NCI-H526 treated with DMSO at 0.1 percent for 48 hours (cell line): ENCODE measurements at places on chromosomes 16 and 17.

- DNase-seq, result no peak
Measured at GRCh38 chr17:17343896-17344506, 40.8 kb downstream of the NT5M start.

DNA sequence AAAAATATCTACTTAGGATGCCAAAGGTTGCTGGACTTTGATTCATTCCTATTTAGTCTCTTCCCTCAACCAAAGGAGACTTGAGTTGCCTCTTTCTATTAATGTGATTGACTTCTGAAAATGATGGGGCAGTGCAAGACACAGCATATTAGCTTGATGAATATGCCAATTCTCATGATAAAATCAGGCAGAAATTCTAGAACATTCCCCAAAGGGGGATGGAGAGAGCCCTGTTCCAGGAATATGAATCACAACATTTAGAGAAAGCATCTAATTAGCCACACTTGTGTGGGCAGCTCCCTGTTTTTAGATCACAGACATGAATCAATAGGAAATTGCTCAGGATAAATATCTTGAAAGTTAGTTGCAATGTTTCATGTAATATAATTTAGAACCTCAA is 584.0 kb upstream of the CDH8 start:
- DNase-seq, result no peak

GRCh38 chr16:48109475-48109874 is 46.3 kb downstream of the ABCC12 start:
- DNase-seq, result no peak

DNA sequence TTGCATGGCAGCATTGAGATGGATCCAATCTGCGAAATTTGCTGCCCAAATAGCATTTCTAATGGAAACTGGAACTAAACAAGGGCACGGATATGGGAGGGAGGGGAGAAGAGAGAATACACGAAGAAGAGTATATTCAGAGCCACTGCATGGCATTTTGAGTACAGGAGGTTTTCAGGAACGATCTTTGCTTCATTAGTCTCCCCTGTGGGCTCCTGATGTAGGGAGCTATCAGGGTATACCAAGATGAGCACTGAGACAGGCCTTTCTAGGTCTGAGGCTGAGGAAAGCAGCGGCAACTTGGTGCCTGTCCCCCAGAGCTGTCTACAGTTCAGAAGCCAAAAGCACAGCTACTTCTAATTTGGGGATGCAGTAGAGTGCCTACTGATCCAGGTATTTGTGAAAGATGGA is 257.7 kb upstream of the PMFBP1 start:
- DNase-seq, result no peak

- no peak for DNase-seq
Measured at GRCh38 chr17:42414704-42415409, 8.2 kb downstream of the CAVIN1 start.

DNA sequence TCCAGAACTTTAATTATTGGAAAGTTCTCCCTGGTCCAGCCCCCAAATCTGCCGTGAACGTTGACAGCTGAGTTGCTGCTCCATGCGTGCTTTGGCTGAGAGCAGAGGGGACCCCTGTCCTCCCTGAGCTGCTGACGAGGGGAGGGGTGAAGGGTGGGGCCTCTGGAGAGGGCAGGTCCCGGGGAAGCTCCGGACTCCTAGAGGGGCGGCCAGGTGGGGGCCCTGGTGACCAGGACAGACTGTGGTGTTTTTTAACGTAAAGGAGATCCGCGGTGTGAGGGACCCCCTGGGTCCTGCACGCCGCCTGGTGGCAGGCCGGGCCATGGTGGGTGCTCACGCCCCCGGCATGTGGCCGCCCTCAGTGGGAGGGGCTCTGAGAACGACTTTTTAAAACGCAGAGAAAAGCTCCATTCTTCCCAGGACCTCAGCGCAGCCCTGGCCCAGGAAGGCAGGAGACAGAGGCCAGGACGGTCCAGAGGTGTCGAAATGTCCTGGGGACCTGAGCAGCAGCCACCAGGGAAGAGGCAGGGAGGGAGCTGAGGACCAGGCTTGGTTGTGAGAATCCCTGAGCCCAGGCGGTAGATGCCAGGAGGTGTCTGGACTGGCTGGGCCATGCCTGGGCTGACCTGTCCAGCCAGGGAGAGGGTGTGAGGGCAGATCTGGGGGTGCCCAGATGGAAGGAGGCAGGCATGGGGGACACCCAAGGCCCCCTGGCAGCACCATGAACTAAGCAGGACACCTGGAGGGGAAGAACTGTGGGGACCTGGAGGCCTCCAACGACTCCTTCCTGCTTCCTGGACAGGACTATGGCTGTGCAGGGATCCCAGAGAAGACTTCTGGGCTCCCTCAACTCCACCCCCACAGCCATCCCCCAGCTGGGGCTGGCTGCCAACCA is at the start of gene MC1R:
Gene MC1R, plus strand, starts transcription at position 410 of the 895 bp plus-strand sequence. Its CDS starts 397 bp downstream, at position 807.
- no peak for DNase-seq

DNA sequence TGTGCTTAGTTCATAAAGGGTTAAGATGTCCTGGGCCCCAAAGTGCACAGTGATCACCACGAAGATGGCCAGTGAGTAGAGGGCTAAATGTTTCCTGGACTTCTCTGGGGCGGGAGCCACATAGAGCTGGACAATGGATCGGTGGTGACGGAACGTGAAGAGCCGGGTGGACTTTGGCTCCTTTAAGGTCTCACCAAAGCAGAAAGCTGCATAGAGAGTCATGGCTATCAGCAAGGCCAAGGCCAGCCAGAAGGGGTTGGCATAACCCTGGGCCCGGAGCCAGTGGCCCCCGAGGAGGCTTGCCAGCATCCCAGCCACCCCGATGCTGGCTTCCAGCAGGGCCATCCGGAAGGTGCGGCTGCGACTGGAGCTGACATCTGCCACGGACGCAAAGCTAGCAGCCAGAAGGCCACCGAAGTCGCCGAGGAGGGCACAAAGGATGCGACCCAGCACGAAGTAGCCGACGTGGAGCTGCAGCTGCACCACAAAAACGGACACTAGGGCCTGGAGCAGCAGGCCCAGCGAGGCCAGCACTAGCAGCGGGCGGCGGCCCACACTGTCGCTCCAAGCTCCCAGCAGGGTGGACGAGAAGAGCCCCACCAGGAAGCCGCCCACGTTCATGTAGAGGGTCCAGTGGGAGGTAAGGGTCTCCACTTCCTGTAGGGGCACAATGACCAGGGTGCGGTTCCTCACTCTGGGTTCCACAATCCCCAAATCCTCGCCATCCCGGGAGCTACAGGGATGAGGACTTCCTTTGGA is 1.0 kb downstream of the SLC46A1 start:
- no peak for DNase-seq

GRCh38 chr17:2171702-2172076 is 116.8 kb downstream of the HIC1 start:
- DNase-seq, result no peak

- no peak for DNase-seq
Measured at GRCh38 chr17:39835038-39835786, 28.9 kb downstream of the IKZF3 start.

- no peak for DNase-seq
Measured at GRCh38 chr16:86497551-86498021, 12.7 kb upstream of the FOXF1 start.

DNA sequence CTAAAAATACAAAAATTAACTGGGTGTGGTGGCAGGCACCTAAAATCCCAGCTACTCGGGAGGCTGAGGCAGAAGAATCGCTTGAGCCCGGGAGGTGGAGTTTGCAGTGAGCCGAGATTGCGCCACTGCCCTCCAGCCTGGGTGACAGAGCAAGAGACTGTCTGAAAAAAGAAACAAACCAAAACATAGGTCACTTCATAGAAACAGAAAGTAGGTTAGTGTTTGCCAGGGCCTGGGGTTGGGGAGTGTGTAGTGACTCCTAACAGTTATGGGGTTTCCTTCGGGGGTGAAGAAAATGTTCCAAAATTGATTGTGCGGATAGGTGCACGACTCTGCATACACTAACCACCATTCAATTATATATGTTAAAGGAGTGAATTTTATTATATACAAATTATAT is 59.2 kb downstream of the ATP2C2 start:
- DNase-seq, result no peak

DNA sequence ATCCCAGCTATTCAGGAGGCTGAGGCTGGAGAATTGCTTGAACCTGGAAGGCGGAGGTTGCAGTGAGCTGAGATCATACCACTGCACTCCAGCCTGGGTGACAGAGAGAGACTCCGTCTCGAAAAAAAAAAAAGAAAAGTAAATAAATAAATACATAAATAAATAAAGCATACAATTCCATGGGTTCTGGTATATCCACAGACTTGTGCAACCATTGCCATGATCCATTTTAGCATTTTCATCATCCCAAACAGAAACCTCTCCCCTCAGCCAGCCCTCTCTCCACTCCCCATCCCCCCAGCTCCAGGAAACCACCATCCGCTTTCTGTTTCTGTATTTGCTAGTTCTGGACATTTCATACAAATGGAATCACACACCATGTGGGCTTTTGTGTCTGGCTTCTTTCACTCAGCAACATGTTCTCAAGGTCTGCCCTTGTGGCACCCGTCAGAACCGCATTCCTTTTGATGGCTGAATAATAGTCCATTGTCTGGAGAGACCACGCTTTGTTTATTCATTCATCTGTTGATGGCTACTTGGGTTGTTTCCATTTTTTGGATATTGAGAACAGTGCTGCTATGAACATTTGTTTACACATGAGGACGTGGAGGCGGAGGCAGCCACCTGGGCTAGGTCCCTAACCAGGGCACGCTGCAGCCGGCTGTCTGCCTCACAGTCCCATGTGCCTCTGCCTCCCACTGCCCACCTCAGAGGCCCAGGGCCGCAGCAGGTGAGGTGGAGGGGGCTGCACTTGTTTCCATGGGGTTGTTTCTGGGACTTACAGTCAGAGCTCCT is 76.2 kb downstream of the NT5M start:
- DNase-seq, result no peak

- no peak for DNase-seq
Measured at GRCh38 chr16:81708266-81709015, 70.7 kb upstream of the PLCG2 start.

GRCh38 chr16:2205104-2205966 is at the start of gene MLST8:
MLST8 (plus strand) TSS chr16:2205454; CDS start chr16:2206086, 632 bp downstream.
- peak; percentile 45 for DNase-seq

DNA sequence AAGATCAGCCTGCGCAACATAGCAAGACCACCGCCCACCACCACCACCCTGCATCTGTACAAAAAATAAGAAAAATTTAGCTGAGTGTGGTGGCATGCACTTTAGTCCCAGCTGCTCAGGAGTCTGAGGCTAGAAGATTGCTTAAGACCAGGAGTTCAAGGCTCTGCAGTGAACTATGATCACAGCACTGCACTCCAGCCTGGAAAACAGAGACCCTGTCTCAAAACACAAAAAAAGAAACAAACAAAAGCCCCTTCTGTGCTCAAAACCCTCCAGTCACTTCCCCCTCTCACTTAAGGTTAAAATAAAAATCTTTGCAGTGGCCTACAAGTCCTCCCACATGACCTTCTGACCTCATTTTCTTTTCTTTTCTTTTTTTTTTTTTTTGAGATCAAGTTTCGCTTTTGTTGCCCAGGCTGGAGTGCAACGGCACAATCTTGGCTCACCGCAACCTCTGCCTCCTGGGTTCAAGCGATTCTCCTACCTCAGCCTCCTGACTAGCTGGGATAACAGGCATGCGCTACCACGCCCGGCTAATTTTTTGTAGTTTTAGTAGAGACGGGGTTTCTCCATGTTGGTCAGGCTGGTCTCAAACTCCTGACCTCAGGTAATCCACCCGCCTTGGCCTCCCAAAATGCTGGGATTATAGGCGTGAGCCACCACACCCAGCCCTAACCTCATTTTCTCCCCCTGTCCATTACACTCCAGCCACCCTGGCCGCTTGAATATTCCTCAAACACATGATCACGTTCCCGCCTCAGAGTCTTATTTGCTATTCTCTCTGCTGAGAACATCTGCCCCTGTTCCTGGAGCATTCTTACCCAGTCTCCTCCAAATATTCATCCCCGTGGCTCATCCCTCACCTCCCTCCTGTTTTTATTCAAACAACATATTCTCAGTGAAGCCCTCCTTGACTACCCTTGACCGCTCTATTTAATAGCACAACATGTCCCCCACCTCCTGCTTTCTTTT is 126.6 kb upstream of the MED13 start:
- DNase-seq, result no peak

DNA sequence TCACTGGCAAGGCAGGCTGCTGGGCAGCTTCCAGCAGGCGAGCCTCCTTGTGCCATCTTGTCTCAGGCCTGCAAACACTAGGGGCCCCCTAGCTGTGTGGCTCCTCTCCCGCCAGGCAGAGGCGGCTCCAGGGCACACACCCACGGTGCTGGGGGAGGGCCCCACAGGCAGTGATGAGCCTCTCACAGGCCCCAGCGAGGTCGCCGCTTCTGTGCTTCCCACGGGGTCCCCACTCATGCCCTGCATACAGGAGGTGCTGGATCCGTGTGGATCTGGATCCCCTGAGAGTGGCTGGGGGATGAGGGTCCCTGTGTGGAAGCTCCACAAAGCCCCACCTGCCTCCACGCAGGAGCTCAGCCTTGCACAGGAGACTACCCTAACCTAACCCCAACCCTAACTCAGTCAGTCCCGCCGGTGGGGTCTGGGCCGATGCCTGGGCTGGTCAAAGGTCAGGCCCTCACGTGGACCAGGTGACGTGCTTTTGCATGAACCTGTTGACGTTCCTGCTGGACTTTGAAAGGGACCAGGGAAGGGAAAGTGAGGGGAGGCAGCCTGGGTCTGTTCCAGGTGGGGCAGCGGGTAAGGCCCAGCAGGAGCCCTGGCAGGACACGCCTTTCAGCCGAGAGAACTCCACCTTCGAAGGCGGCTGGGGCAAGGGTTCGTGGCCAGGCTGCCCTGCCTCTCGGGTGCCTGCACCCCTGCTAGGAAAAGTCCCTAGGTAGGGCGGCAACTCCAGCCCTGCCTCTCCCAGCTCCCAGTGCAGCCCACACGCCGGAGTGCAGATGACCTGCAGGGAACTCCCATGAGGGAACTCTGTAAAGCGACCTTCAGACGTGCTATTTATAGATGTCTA is 5.2 kb downstream of the SECTM1 start:
- DNase-seq, result no peak

DNA sequence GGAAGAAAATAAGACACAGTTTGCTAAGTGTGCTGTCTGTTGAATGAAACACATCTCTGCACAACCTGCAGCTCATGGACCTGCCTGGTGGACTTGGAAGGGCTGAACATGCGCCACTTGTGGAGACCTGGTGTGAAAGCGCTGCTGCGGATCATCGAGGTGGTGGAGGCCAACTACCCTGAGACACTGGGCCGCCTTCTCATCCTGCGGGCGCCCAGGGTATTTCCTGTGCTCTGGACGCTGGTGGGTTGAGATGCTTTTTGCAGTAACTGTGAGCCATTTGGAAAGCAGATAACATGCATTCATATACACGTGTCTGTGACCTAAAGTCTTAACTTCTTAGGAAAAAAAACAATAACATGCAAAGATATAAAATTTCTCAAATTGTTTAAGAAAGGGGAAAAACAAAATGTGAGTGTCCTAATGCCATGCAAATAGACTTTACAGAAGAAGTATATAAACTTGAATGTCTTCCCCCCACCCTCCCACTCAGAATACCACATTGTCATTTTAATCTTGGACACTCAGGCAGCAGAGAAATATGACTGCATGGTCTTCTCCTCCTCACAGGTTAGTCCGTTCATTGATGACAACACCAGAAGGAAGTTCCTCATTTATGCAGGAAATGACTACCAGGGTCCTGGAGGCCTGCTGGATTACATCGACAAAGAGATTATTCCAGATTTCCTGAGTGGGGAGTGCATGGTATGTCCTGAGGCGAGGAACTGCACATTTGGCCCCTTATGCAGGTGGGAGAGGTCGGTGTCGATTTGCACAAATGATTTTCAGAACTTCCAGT is 65.6 kb downstream of the SEC14L1 start:
- no peak for DNase-seq
